Stimulated activated CD8-positive, alpha-beta memory T cell treated with anti-CD3 and anti-CD28 coated beads, Interleukin-4, amount 100 ng/mL, for 4 hours (primary cell): ENCODE measurements at places on chromosomes 4 and X.

- peak; percentile 15 for DNase-seq
These were observed 68.3 kb upstream of the DDX3X start for GRCh38 chrX:41265615-41266014.

GRCh38 chrX:111123125-111123524, 27.1 kb downstream of the PAK3 start:
- no peak for DNase-seq

DNA sequence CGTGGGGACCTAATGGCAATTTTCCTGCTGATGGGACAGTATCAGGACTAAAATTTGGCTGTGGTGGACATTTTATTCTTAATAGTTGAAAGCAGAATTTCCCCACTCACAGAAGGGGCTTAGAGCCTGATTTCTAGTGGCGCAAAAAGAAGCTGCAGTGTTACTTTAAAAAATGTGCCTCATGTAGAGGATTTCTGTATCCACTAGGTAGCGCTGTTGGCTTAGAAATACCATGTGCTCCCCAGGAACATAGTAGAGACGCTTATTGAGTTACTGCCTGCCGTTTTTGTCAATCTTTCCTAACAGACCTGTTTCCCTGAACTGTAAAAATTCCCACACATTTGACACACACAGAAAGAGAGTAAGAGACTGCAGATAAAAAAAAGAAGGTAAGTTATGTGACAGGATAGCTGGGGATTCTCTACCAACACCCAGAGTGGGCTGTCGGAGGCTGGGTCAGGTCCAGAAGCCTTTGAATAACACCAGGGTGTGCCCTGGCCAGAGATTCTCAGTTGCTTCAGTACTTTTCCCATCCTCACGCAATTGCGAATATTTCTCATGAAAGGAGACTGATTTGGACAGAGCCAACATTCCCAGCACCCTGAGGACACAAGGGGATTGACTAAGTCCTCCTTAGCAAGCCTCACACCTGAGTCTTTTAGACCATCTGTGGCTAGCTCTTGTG, 88.4 kb downstream of the ZXDA start:
- DNase-seq: no peak

DNA sequence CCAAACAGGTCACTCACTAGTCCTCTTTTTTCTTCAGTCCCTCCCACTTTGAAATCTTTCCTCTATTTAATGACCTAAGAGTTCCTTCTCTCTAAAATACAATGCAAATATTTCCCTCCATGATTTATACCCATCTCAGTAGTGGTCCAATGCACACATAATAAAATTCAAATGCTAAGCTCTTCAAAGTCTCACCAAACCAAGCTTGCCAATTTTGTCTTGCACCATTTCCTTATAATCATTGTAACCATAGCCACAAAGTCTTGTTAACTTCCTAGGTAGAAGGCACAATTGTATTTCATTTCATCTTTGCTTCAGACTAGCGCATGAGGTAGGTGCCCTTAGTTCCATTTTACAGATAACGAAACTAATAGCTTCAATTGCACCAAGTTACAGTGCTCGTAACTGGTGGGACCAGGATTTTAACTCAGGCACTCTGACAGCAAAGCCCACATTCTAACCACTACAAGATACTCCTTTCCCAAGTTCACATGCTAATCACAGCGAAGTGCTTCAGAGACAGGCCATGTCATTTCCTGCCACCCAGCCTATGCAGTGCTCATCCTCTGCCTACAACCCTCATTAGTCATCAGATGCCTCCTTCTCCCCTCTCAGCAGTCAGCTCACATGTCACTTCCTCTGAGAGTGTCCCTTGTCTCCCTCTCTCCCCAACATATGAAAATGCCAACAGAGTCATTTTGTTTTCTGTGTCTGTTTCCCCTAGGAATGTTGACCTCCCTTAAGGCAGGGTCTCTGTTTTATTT, 66.9 kb upstream of the PPARGC1A start:
- no peak for DNase-seq

- no peak for DNase-seq
These were observed 16.7 kb downstream of the DGKQ start for GRCh38 chr4:956531-957230.

DNA sequence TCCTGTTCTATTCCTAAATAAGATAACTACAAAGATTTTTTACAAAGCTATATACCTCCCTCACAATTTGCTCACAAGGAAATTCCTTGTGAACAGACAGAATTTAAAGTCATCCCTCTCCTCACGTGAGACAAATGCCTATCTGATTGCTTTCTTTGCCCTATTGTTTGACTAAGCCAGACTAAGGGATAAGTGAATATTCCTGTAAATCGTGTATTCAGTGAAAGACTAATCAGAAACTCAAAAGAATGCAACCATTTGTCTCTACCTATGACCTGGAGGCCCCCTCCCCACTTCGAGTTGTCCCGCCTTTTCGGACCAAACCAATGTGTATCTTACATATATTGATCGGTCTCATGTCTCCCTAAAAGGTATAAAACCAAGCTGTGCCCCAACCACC, 15.3 kb upstream of the ZBTB33 start:
- DNase-seq: no peak

GRCh38 chr4:24024605-24025004, 134.8 kb upstream of the PPARGC1A start:
- no peak for DNase-seq

GRCh38 chrX:15350329-15350996, 15.1 kb upstream of the PIGA start:
- no peak for DNase-seq

DNA sequence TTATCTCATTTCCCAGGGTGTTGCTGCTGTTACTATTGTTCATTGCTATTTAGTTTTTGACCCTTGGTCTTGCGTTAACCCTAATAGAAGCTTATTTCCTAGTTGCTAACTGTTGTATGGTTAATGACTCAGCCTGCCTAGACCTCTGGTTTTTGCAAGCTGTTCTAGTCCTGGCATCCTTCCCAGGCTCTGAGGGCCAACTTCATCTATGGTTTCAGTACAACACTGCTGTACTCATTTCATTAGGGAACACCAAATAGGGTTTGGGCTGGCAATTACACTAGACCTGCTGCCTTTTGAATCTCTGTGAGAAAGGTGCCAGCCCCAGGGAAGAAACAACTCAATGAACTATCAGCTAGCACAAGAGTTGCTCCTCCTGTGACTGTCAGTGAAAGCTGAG, 59.6 kb downstream of the DCX start:
- DNase-seq: no peak

GRCh38 chr4:75498041-75498440, 16.2 kb downstream of the RCHY1 start:
- DNase-seq: no peak

DNA sequence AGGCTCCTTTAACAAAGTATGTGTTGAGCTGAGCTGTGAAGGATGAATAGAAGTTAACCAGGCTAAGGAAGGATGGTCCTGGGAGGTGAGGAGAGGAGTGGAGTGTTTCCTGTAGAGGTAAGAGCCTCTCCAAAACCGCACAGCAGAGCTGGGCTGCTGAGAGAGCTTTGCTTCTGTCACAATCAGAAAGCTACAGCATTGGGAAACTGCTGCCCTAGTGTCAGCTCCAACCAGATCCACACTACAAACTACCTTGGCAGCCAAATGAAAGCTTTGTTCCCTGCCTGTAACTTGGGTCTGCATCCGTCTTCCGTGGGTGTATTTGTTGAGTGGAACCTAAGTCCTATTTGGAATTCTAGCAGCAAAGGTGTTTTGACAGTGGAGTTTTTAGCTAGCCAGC, 91.8 kb downstream of the REPS2 start:
- no peak for DNase-seq

- DNase-seq: no peak
These were observed 143.9 kb downstream of the PTCHD1 start for GRCh38 chrX:23478561-23478960.

- no peak for DNase-seq
These were observed 83.1 kb downstream of the SORBS2 start for GRCh38 chr4:185728893-185729292.
